BJ (cell line): ENCODE measurements at places on chromosomes 5 and 9. TPM values are rescaled to one million over a fixed set of nuclear protein-coding genes. Genes with fewer than 3 reads are reported as not detected.

DNA sequence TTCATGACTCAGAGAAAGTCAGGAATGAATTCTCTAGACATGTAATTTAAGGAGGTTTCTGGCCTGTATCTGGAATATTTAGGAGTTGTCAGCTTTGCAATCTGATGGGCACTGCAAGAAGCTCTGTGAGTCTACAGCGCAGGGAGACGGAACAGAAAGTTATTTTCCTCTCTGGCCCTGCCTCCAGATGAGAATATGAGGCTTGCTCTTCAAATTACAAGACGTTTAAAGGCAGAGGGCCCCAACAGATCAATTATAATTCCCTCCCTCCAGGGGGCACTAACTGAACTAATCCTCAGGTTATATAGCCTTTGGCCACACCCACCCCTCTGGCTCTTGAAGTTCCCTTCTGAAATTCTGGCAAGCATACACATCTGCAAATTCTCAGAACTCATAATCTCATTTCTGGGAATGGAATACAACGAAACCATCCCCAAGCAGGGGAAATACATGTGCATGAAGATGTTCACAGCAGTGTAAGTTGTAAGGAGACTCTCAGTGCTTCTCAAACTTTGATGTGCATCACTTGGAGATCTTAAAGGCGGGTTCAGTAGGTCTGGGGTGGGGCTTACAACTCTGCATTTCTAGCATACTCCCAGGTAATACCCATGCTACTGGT, 307.6 kb downstream of the CWC27 start:
- DNase-seq: no peak

Gene CLIC3
- polyA plus RNA-seq: 3.9 and 4.0 TPM in 2 replicates

DNA sequence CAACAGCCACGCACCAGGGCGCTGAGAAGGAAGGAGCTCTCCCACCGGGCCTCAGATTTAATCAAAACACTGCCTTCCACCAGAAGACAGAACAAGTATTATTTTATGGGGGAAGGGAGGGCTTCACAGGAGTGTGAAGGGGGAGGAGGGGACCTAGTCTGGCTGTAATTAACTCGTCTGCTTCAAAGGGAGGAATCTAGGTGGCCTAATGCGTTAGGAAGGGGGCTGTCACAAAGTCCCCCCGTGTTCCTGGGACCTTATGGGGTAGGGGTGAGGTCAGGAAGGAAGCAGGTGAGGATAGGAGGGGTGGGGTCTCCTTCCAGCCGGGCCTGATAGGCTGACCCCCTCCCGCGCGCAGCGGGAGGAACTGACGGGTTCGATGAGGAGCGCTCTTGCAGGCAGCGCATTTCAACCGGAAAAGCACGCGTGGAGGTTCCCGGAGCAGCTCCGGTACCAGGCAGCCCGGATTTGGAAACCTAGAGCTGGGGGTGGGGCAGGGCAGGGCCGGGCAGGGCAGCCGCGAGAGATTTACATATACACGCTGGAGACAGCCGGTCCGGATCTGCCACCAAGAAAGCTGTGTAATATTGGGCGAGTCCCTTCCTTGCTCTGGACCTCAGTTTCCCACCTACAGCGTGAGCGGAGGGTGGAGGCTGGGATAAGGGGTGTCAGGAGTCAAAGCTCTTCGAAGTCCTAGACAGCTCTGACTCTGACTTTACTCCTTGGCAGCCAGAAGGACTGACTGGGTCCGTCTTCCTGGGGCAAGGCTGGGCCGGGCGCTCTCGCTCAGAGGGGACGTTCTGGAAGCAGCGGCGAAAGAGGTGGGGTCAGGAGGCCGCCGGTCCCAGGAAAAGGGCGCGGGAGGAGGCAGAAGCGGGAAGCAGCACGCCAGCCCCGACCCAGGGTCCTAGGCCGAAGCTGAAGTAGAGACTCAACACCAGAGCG, 1.8 kb downstream of the SHB start:
- no peak for DNase-seq

GRCh38 chr9:76003041-76003440, 112.6 kb downstream of the PCSK5 start:
- no peak for DNase-seq

GRCh38 chr5:105259581-105260217, 1697.1 kb upstream of the NUDT12 start:
- DNase-seq: no peak

Gene CER1
- not detected in 2 replicates for polyA plus RNA-seq

DNA sequence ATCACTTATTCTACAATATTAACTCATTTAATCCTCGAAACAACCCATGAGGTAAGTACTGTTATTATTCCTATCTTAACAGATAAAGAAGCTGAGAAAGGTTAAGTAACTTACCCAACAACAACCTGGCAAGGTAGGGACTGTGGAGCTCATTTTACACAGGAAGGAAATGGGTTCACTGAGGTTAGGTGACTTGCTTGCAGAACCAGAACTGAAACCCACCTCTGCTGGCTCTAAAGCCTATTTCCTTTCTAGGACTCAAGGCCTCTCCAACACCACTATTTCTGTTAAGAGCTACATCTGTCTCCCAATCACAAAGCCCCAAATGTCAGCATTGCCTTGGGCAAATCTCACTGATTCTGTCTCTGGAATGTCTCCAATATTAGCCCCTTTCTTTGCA, 38.9 kb upstream of the IFNK start:
- DNase-seq: no peak

DNA sequence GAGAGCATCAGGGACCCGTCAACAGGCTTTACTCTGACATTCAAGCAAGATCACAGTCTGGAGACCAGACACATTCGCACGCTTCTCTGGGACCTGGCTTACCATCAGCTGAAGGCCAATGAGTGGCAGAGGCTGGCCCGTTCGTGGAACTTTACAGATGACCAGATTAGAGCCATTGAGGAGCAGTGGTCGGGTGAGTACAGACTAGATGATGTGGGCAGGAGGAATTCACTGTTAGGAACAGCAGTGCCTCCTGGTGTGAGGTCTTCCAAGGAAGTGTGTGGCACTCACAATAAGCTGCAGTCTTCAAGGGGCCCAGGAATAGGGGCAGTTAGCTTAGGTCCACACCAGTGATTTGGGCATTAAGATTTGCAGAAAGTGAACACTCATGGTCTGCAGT, 50.4 kb downstream of the POC5 start:
- DNase-seq: no peak

GRCh38 chr9:7478646-7479045, 320.9 kb downstream of the DMAC1 start:
- no peak for DNase-seq
